T-helper 2 cell treated with Interferon-gamma antibody and Interleukin-4, amounts not matched to agents 5 μg/mL and 100 μg/mL, for 36 hours (primary cell): ENCODE measurements at places on chromosomes 5 and 9.

GRCh38 chr9:70285981-70286598, 27.3 kb downstream of the SMC5 start:
- no peak overlapping the region for H3K4me3 ChIP-seq
- H3K27ac ChIP-seq = no peak overlapping the region
- no peak for DNase-seq

DNA sequence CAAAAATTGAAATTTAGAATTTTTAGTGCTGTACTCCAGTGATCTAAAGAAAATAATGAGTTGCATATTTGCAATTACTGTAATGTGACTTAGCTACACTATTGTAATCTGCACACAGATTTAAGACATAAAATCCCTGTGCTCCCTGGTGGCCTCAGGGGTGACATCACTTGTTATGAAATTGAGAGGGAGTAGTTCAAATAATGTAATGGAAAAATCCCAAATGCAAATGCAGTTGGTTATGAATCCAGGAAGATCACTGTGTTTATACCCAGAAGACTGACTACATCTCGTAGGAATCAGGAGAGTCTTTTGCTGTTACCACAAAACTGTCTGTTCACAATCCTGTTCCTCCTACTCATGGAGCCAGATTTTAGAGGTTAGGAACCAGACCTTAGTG, 178.7 kb upstream of the FBXL17 start:
- H3K36me3 ChIP-seq = no peaks in the 10 kb centered on the region
- no peak overlapping the region for H3K27ac ChIP-seq
- no peak overlapping the region for H3K4me3 ChIP-seq
- DNase-seq = no peak
- no peaks in the 10 kb centered on the region for H3K4me1 ChIP-seq
- peaks cover 2% of the 10 kb centered on the region for H3K27me3 ChIP-seq

GRCh38 chr5:2261004-2261703, 378.4 kb upstream of the IRX4 start:
- H3K4me3 ChIP-seq = no peak overlapping the region
- H3K27me3 ChIP-seq = no peaks in the 10 kb centered on the region
- H3K27ac ChIP-seq = no peak overlapping the region
- H3K36me3 ChIP-seq = no peaks in the 10 kb centered on the region
- H3K4me1 ChIP-seq = no peaks in the 10 kb centered on the region

DNA sequence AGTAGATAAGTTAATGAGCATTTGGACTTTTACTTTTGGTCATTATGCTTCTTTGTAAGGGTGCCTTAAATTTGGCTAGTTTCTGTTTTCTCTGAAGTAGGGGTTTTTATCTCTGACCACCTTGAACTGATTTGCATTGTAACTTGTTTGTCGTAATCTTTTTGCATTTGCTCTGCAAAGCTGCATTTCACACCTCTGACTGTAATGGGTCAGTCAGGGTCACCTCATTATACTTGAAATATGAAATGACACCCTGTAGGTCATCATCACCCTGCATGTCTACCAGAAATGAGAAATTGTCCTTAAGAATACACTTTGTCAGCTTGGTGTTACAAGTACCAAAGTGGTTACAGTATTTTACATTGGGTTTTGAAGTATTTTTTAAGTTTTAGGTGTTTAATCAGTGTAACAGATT, 74.0 kb downstream of the KCNN2 start:
- H3K4me1 ChIP-seq = no peaks in the 10 kb centered on the region
- H3K27ac ChIP-seq = no peak overlapping the region
- no peak for DNase-seq
- no peaks in the 10 kb centered on the region for H3K27me3 ChIP-seq
- no peaks in the 10 kb centered on the region for H3K36me3 ChIP-seq
- H3K4me3 ChIP-seq = no peak overlapping the region

DNA sequence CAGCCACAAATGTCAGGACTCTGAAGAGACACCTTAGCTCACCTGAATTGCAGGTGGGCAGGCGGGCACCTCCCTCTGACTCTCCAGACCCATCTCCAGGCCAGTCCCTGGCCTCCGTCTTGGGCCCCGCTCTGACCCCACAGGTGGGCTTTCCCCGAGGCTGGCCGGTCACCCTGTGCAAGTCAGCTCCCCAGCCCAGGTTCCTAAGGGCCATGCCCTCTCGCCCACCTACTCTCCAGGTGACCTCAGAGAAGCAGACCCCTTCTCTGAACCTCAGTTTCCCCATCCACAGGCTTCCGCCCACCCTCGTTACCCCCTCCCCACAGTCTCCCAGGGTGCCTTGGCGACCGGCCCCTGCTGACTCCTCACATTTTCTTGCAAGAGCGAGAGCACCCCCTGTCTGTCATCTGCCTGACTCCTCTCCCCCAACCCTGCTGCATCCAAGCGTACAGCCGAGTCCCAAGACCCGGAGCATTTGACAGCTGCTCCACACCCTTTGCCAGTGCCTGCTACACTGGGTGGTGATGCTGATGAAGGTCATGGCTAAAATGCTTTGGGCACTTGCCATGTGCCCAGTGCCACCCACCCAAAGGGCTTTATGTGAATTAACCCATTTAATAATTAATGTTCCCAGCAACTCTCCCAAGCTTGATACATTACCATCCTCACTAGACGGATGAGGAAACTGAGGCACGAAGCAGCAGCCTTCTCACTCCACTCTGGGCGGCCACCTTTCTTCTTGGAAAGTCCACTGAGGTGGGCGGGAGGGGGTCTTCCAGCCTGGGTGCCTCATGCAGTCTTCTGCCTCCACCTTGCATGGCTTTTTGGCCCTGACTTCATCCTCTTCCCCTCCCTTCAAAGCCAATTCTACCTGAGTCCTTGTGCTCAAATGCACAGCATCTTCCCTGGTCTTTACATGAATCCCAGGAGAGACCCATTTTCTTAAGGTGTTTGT, 51.1 kb upstream of the ORM1 start:
- H3K36me3 ChIP-seq = no peaks in the 10 kb centered on the region
- no peak overlapping the region for H3K27ac ChIP-seq
- no peak for DNase-seq
- H3K4me1 ChIP-seq = no peaks in the 10 kb centered on the region
- no peak overlapping the region for H3K4me3 ChIP-seq
- H3K27me3 ChIP-seq = no peaks in the 10 kb centered on the region

DNA sequence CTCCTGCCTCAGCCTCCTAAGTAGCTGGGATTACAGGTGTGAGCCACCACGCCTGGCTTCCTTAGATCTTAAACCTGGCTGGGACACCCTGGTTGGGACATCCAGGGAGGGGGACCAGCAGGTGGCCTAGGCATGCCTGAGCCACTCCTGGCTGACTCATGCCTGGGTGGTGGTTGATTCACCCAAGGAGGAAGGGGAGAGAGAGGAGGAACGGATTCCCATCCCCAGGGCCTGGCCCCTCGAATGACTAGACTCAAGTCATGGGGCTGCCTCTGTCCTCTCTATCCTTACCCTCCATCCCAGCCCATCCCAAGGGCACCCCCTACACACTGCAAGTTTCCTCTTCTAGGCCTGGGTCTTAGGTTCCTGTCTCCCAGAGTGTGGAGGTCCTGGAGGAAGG, 12.7 kb downstream of the EEIG1 start:
- H3K27ac ChIP-seq = peak overlapping the region; percentile 97
- no peak for DNase-seq
- peaks cover 75% of the 10 kb centered on the region for H3K36me3 ChIP-seq
- H3K4me3 ChIP-seq = peak overlapping the region; percentile 96
- no peaks in the 10 kb centered on the region for H3K27me3 ChIP-seq
- peaks cover 88% of the 10 kb centered on the region for H3K4me1 ChIP-seq

- H3K36me3 ChIP-seq = peaks cover 36% of the 10 kb centered on the region
- peaks cover 22% of the 10 kb centered on the region for H3K4me1 ChIP-seq
- no peak overlapping the region for H3K27ac ChIP-seq
- DNase-seq = peak; percentile 16
- no peaks in the 10 kb centered on the region for H3K27me3 ChIP-seq
- H3K4me3 ChIP-seq = no peak overlapping the region
These were observed 599 bp downstream of the RAD1 start for GRCh38 chr5:34914671-34915138.

DNA sequence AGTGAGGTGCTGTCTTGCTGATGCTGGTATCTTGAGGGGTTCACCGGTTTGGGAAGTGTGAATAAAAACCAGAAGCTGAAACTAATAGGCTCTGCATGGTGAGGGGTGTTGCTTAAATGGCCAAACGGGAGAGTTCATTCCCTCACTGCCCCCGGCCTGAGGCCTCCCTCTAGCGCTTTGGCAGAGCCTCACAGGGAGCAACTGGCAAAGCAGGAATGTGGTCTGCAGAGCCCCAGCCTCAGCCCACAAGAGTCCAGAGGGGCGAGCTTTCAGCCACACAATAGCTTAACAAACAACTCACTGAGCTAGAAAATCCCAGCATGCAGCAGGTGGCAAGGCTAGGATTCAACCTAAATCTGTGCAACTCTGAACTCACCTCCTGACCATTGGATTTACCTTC, 234.8 kb downstream of the MED10 start:
- no peaks in the 10 kb centered on the region for H3K27me3 ChIP-seq
- no peak for DNase-seq
- H3K27ac ChIP-seq = no peak overlapping the region
- H3K4me3 ChIP-seq = no peak overlapping the region

DNA sequence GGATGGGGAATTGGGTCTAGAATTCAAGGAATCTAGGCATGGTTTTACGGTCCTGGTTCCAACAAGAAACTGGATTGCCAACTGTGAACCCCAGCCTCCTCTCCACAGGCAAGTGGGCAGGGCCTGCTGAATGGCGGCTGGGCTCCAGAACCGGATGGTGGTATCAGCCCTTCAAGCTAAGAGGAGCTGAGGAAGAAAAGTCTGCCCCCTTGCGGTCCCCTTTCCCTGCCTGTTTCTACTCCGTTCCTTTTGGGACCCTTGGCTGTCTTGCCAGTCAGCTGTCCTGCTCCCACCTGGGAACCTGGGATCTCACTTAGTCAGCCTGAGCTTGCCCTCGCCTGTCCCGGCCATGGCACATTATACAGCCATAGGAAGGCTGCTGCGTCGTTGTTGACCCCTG, 234.4 kb upstream of the DAPK1 start:
- H3K36me3 ChIP-seq = no peaks in the 10 kb centered on the region
- H3K27ac ChIP-seq = no peak overlapping the region
- H3K27me3 ChIP-seq = no peaks in the 10 kb centered on the region
- no peaks in the 10 kb centered on the region for H3K4me1 ChIP-seq

DNA sequence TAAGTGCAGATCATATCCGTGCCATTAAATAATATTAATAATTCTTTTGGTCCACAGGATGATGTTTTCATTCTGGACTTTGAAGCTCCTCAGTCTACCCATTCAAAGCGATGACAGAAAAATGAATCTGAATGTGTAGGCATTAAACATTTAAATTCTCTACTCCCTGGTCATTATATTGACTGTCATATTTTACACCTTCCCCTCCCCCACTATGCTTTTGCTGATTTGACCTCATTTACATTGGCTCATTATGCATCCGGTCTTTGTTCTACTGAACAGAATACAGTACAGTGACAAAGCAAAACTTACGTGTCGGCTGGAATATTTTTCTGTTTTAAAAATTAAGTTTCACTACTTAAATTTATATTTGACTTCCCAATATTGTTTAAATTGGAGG, 289.7 kb upstream of the TMEM161B start:
- DNase-seq = no peak
- H3K4me1 ChIP-seq = peaks cover 3% of the 10 kb centered on the region
- H3K36me3 ChIP-seq = no peaks in the 10 kb centered on the region
- no peak overlapping the region for H3K4me3 ChIP-seq
